ENCODE measurements at places on chromosomes 12 and 14.

- no peak for DNase-seq
Measured at GRCh38 chr14:45940318-45940717, 687.3 kb upstream of the MIS18BP1 start.

- no peak for DNase-seq
Measured at GRCh38 chr14:64598404-64598803, 48.6 kb downstream of the PPP1R36 start.

DNA sequence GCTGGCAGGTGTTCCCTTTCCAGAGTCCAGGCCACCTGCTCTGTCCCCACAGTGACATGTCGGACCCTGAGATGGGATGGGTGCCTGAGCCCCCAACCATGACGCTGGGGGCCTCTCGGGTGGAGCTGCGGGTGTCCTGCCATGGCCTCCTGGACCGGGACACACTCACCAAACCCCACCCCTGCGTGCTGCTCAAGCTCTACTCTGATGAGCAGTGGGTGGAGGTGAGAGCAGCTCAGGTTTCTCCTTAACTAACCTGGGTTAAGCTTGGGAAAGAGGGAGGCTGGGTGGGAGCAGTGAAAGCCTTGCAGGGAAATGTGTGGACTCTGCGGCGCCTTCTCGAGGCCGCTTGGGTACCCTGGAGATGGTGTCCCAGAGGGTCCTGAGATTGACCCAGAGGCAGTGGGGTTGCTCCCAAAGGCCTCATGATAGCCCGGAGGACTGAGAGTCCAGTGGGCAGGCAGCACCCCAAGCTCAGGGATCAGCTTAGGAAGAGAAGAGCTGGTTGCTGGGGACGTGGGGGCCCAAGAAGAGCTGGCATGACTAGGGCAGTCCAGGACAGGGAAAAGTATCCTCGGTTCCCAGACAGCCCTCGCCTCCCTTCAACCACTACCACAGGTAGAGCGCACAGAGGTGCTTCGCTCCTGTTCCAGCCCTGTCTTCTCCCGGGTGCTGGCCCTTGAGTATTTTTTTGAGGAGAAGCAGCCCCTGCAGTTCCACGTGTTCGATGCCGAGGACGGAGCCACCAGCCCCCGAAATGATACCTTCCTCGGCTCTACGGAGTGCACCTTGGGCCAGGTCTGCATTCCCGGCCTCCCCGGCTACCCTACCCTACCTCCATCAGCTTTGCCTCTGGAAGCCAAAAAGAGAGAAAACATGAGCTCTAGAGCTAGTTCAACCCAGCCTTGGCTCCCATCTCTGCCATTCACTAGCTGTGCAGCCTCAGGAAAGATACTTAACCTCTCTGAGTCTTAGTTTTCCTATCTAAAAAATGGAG is 1.8 kb downstream of the CPNE6 start:
- no peak for DNase-seq

GRCh38 chr12:64237382-64237781 is 15.3 kb upstream of the KICS2 start:
- DNase-seq: no peak

- DNase-seq: no peak
Measured at GRCh38 chr12:22118238-22118790, 72.3 kb downstream of the CMAS start.

DNA sequence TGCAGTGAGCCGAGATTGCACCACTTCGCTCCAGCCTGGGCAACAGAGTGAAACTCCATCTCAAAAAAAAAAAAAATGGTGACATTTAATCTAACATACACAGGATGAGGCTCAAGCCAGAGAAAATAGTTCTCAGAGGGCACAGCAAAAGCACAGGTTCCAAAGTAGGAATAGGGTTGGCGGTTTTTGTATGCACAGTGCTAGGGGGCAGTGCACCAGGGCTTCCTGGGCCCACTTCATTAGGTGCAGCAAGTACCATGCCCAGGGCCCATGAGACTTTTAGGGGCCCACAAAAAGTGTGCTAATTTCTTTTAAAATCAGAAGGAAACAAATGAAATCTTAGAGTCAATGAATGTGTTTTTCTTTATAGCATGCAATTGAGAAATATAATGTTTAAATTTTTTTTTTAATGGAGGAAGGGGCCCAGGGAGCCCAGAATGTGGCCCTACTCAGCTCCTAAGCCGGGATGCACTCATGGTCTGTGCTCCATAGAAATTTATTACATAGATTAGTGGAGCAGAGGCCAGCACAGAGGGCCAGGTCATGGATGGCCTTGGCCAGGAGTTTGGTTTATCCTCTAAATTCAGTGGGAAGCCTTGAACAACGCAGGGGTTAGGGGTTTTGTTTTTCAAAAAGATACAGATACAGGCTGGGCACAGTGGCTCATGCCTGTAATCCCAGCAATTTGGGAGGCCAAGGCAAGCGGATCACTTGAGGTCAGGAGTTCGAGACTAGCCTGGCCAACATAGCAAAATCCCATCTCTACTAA is 2.3 kb downstream of the AK7 start:
- DNase-seq: no peak

GRCh38 chr12:131092901-131093603 is 139.3 kb downstream of the ADGRD1 start:
- no peak for DNase-seq

DNA sequence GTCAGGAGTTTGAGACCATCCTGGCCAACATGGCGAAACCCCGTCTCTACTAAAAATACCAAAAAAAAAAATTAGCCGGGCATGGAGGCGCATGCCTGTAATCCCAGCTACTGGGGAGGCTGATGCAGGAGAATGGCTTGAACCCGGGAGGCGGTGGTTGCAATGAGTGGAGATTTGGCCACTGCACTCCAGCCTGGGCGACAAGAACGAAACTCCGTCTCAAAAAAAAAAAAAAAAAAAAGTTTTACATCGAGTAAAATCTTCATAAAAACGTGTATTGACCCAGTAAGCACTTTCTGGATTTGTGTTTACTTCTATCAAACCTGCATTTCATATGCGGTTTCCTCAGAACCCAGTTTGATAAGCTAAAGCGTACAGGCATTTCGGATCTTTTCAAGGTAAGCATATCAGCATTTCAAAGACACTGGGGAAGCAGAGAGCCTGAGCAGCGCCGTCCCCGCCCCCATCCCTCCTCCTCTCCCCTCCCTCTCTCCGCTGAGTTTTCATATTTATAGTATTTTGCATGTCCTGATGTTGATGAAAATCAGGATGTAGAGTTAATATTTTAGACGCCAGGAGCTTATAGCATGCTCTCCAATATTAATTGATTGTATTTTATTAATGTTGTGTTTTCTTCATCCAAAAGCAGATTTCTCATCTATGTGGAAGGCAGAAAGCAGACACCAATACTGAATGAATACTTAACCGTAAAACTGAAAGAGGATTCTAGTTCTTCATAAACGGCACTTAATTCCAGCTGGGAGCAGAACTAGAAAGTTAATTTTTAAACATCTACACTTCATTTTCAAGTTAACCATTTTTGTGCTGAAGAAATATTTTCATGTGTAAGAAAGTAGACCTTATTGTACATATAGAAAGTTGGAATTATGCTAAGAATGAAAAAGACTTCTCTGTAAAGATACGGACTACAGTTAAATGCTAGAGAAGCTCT is 9.2 kb upstream of the HIP1R start:
- no peak for DNase-seq

- DNase-seq: no peak
Measured at GRCh38 chr14:105204206-105204930, 23.3 kb upstream of the NUDT14 start.

GRCh38 chr12:59733200-59733599 is 137.4 kb downstream of the SLC16A7 start:
- no peak for DNase-seq

GRCh38 chr12:117142094-117142493 is 42.9 kb upstream of the TESC start:
- DNase-seq: no peak

Data from T follicular helper cell (primary cell).